Endothelial cell of umbilical vein (primary cell): ENCODE measurements at places on chromosomes 1 and 21. TPM values are rescaled to one million over a fixed set of nuclear protein-coding genes. Genes with fewer than 3 reads are reported as not detected.

ZNF695 gene
- polyA plus RNA-seq, result 1.6 and 2.0 TPM in 2 replicates

FAM131C gene
- 0.23 and 0.32 TPM in 2 replicates for polyA plus RNA-seq

IFNLR1 gene
- polyA plus RNA-seq, result 0.01 TPM in 1 of 2 replicates, not detected in the other

ADAMTSL4 gene
- polyA plus RNA-seq, result 0.96 and 1.0 TPM in 2 replicates

INSRR gene
- not detected in 2 replicates for polyA plus RNA-seq

SPRR1B gene
- polyA plus RNA-seq, result not detected in 2 replicates

GRCh38 chr1:183090391-183091006 is 67.3 kb downstream of the LAMC1 start:
- DNase-seq, result peak; percentile 29

GRCh38 chr1:119914071-119914470 is 17.8 kb upstream of the ADAM30 start:
- DNase-seq, result no peak

- peak; percentile 48 for DNase-seq
These were observed 20.1 kb upstream of the S100A10 start for GRCh38 chr1:152013664-152014237.

GRCh38 chr1:36869054-36869453 is 165.3 kb downstream of the GRIK3 start:
- no peak for DNase-seq

GRCh38 chr1:221667504-221667903 is 74.4 kb downstream of the DUSP10 start:
- DNase-seq, result peak; percentile 16

- DNase-seq, result peak; percentile 93
These were observed 94.7 kb upstream of the ERRFI1 start for GRCh38 chr1:8120693-8121260.

GRCh38 chr1:45493116-45493697 is 2.2 kb upstream of the TESK2 start:
- peak; percentile 64 for DNase-seq

GRCh38 chr1:110424699-110425611 is 17.5 kb upstream of the LAMTOR5 start:
- DNase-seq, result no peak

DNA sequence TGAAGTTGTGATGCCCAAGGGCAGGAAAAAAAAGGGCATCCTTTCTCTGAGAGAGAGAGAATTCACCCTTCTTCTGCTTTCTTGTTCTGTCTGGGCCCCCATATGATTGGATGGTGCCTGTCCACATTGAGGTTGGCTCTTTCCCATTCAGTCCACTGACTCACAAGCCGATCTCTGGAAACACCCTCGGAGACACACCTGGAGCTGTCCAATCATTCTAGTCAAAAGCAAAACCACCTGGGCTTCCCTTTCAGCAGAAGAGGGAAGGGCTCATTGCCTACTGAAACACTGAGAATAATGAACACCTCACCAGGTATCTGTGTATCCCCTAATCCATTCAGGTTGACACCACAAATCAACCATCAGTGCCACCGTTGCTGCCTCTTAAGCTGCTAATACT is 103.7 kb upstream of the GNG12 start:
- DNase-seq, result no peak

DNA sequence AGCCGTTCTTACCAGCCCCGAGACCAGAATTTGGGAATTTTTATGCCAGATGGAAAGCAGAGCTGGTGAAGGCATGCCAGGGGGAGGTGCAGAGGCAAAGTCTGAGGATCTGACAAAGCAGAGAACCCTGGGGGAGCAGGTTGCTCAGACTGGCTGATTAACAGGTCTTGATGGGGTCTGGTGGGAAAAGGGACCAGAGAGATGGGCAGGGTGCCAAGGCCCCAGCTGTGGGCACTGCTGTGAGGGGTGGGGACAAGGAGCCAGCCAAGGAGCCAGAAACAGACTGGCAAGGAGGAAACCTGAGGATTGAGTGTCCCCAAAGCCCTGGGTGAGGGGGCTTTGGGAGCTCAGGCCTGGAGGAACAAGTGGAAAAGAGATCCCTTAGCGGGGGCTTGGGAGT is 21.4 kb downstream of the RPS6KA1 start:
- no peak for DNase-seq

GRCh38 chr1:243421784-243422183 is 165.9 kb downstream of the SDCCAG8 start:
- no peak for DNase-seq

GRCh38 chr21:33374450-33375096 is 28.6 kb upstream of the IFNGR2 start:
- DNase-seq, result peak; percentile 84
